NCI-H1092 treated with DMSO at 0.1 percent for 48 hours (cell line): ENCODE measurements at places on chromosomes 3 and 15.

GRCh38 chr3:110971010-110971601 lies 100.5 kb upstream of the NECTIN3 start:
- no peak for DNase-seq

GRCh38 chr3:130490241-130490640 lies 26.7 kb upstream of the COL6A6 start:
- no peak for DNase-seq

- peak; percentile 23 for DNase-seq
Measured at GRCh38 chr3:188578576-188579363, 424.8 kb downstream of the LPP start.

DNA sequence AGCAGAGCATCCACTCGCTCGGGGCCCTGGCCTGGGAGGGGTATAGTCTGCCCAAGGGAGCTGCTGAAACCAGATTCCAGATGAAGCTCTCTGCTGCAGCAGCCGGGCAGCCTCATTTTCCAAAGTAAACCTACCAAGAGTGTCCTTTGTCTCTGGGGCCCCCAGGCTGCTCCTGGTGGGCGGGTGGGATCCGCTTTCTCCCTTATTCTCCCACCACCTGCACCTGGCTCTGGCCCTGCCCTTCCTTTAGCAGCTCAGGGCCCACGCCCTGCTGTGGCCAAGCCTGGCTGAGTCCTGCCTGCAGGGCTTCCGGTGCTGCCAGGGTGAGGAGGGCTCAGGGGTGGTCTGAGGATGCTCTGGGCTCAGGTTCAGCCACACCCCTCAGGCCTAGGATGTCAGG lies 13.0 kb downstream of the SCN5A start:
- peak; percentile 12 for DNase-seq

DNA sequence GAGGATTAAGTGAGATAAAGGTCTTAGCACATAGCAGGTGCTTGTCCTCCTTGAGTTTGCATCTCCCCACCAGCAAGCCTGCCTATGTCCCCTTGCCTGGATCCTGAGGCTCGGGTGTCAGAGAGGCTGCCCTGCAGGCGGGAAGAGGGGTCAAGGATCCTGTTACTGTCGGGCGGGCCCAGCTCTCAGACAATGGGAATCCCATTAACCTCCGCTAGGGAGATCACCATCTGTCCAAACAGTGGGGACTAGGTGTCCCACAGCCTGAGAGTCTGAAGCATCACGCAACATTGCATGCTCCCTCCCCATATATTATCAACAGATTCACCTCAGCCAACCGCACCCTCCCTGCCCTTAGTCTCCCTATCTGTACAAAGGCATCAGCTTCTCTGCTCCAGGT lies 151.4 kb downstream of the FBLN2 start:
- no peak for DNase-seq

- DNase-seq: no peak
Measured at GRCh38 chr15:94930441-94930840, 699.1 kb downstream of the MCTP2 start.

GRCh38 chr15:76340803-76341365 lies 4.3 kb downstream of the ISL2 start:
- peak; percentile 27 for DNase-seq

DNA sequence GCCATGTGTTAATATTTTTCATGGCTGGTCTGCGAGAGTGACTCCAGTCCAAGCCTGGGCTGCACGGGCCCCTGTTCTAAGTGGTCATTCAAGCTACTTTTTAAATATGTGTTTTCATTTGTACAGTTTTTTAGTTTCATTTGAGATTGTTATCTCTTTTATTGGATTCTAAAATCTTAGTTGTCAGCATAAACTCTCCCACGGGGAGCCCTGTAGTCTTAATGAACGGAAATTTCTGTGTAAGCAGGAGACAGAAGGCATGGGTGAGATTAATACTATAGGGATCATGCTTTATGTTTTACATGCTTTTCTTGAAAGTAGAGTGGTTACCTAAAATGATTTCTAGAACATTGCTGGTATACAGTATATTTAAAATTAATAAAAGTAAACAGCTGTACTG lies 373.1 kb upstream of the SLCO3A1 start:
- no peak for DNase-seq

GRCh38 chr3:31067004-31067403 lies 172.5 kb upstream of the GADL1 start:
- no peak for DNase-seq

GRCh38 chr3:149266736-149267135 lies 45.1 kb upstream of the CP start:
- DNase-seq: no peak

DNA sequence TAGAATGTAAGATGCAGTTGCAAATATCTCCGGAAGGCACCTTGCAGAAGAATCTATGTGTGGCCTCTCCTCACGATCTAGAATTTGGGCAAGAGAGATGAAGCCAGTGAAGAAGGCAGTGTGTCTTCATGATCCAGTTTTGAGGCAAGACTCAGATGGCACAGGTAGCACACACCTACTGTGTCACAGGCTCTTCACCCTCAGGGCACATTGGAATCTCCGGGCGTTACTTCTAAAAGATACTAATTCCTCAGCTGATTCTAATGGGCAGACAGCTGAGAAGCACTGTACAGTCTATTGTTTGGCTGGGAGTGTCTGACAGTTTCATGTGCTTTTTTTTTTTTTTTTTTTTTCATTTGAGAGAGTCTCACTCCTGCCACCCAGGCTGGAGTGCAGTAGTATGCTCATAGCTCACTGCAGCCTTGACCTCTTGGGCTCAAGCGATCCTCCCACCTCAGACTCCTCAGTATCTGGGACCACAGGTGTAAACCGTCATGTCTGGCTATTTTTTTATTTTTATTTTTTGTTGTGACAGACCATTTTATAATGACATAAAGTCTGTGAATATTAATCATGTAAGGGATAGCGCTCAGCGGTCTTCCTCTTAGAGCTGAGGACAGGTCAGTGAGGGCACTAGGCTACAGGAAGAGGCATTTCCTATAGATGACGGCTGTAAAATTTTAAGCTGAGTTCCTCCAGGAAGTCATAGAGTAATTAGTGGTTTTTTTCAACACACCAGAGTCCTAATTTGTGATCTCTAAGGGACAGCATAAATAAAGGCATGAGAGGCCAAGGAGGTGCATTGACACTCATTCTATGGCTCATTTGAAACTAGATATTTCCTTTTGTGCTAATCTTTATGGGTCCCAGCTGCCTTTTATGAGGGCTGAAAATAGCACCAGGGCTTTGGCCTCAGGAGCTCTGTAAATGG lies 4.0 kb downstream of the C3orf52 start:
- no peak for DNase-seq

- no peak for DNase-seq
Measured at GRCh38 chr3:25493246-25493645, 65.2 kb downstream of the RARB start.

DNA sequence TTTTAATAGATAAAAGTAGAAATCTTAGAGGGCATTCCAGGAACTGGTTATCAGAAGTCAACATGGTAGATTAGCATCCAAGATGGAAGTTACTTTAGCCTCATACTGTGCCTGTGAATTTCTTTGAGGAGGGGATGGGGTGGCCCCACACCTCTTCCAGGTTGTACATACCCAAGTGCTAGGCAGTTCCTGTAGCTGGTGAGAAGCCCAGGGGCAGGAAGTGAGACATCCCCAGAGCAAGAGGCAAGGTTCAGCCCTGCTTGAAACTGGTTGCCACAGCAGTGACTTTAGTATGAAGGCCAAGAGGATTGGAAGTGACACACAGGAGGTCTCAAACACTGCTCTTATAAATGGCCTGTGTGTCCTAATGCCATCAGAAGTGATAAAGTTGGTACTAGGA lies 11.9 kb downstream of the GTPBP8 start:
- DNase-seq: no peak

- DNase-seq: no peak
Measured at GRCh38 chr3:115019900-115020299, 127.2 kb downstream of the ZBTB20 start.

- DNase-seq: no peak
Measured at GRCh38 chr15:65816441-65816840, 24.3 kb upstream of the DENND4A start.

DNA sequence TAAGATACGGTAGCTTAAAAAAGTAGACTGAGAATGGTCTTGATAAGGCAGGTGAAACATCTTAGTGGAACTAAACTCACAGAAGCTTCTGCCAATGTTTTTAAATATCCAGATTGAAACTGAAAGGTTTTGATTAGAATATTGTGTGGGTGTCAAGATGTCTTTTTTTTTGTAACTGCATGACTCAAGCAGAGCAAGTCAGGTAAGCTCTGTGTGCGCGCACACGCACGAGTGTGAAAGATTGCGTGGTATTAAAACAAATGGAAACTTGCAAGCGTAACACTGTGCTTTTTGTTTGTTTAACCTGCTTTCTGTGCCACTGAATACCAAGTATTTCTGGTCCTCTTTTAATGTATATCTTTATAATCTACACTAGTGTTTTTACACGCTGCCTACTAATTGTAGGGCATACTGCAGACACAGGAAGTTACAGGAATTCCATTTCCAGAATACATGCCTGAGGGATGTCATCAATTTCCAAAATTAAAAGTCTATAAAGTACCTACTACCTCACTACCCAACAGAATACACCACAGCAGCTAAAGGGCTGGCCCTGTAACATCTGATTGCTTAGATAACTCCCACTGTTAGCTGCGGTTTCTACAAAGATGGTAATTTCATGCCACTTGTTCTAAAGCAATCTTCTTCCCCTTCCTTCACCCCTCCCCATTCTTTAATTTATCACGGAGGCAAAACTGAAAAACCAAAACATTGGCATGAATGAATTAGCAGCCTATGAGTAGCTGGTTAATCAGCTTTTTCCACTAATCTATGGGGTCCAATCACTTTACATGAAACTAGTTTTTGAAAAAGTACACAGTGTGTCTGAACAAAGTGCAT lies 472.8 kb downstream of the SHQ1 start:
- no peak for DNase-seq

GRCh38 chr15:70609889-70610288 lies 153.5 kb downstream of the UACA start:
- DNase-seq: no peak

DNA sequence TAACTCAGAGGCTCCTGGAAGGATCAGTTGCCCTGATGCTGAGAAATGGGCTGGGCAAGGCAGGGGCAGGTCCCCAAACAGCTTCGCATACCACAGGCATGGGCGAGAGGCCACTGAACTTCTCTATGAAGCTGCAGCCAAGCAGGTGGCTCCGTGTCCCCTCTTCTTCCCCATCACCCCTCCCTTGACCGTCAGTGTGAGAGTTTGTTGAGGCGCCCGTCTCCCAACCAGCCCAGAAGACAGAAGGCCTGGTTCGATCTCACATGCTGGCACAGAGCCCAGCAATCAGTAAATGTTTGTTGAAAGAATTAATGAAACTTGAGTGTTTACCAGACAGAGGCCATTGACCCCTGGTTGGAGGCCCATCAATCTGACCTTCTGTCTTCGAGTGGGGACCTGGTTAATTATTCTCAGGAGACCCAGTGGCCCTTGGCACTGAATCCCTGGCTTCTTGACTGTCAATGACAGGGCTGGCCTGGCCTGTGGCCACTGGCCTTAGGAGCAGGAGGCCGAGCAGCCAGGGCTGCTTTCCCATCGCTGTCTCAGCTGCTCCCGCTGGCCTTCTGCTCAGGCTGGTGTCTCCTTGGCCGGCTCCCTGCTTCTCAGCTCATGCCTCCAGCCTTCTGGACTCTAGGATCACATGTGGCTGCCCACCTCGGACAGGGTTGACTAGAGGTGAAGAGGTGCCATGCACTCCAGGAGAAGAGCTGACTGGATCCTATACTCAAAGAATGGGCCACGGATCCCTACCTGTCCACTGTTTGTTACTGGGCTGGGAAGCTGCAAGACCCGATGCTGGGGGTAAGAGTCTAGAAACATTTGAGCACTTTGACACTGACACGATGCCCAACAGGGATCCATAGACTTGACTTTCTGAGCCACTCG lies 113.4 kb downstream of the ASB7 start:
- DNase-seq: peak; percentile 3

DNA sequence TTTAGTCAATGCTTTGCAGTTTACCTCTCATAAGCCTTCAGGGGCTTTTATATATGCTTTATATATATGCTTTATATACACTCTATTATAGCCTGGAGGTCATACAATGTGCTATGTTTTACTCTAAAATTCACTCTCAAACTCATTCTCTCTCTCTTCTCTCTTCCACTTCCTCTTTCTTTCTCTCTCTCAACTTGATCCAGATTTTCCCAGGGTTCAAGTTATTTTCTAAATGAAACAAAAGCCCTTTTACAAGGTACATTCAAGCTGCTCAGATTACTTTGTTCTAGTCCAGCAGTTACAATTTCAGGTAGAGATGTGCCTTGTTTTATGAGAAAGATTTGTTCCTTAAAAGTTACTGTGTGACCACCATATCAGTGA lies 79.6 kb upstream of the ACP3 start:
- DNase-seq: no peak

- DNase-seq: no peak
Measured at GRCh38 chr15:44566155-44566540, 29.2 kb downstream of the EIF3J start.

DNA sequence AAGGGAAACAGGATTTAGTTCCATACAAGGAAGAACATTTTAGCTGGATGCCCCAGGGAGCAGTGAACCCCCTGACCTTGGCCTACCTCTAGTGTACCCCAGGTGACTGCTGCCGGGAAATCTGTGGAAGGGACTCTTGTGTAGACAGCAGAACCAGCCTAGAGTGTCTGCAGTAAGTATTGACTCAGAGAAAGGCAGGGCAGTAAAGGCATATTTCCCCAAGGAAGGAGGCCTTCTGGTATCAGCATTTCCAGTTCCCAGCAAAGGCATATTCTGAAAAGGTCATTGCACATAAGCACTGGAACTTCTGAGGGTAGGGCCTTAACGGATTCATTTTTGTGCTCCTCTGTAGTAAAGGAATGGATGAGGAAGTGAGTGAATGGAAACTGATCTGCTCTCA lies 246.2 kb downstream of the FAM43A start:
- DNase-seq: no peak

- DNase-seq: no peak
Measured at GRCh38 chr3:127478922-127479321, 111.6 kb downstream of the TPRA1 start.

DNA sequence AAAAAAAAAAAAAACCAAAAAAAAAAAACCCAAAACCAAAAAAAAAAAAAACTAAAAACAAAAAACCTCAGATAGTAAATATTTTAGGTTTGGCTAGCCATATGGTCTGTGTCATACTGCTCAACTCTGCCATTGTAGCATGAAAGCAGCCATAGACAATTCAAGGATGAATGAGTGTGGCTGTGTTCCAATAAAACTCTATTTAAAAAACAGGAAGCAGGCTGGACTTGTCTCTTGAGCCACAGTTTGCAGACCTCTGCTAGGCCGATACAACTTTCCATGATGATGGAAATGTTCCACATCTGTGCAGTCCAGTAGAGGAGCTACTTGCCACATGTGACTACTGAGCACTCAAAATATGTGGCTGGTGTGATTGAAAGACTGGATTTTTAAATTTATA lies 11.1 kb downstream of the EFCAB12 start:
- DNase-seq: no peak
